T-helper 2 cell (primary cell): ENCODE measurements at places on chromosomes 6 and 20.

DNA sequence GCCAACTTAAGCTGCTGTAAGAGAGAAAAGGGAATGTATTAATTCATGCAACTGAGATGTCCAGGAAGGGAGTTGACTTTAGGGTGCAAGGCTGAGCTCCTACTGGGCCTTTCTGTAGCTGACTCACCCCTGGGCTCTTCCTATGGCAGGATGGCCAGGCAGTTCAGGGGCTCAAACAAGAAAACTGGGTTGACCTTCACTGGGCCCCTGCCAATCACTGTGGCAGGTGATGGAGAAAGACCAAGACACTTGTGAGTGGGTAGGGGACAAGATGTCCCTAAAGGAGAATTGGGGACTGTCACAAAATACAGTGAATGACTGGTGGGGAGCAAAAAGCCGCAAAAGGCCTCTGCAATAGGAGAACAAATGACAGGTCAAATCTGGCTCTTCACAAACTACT is 21.5 kb upstream of the RALGAPA2 start:
- no peak for DNase-seq

GRCh38 chr6:18501663-18502013 is 114.5 kb downstream of the RNF144B start:
- no peak for DNase-seq

GRCh38 chr6:215335-216034 is 76.8 kb upstream of the DUSP22 start:
- DNase-seq = peak; percentile 68

GRCh38 chr6:126682440-126682839 is 342.5 kb downstream of the CENPW start:
- no peak for DNase-seq

GRCh38 chr6:71745525-71745924 is 140.8 kb upstream of the RIMS1 start:
- no peak for DNase-seq

DNA sequence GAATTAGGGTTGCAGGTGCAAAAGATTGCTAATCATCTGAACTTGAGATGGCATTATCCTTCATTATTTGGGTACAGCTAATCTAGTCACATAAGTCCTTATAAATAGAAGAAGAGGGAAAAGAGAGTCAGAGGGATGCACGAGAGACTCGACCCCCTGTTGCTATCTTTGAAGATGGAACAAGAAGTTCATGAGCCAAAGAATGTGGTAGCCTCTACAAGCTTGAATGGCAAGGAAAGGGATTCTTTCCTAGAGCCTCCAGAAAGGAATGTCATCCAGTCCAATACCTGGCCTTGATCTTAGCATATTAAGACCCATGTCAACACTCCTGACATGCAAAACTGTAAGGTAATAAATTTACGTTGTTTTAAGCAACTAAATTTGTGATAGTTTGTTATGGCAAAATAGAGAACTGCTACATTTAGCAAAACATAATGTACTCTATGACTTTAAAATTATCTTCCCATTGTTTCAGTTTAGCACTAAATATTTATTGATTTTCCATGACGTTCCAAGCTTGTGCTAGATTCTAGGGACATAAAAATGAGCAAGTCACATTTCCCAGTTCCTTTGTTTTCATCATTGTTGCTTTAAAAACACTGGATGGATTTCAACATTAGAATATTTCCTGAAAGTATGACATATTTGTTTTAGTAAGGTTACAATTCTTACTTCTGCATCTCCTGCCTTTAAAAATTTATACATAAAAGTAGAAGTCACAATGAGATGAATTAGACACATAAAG is 12.7 kb downstream of the MANEA start:
- DNase-seq = no peak

GRCh38 chr6:150491811-150492172 is 107.9 kb upstream of the PLEKHG1 start:
- no peak for DNase-seq

GRCh38 chr6:165707067-165707853 is 44.2 kb upstream of the PDE10A start:
- no peak for DNase-seq

DNA sequence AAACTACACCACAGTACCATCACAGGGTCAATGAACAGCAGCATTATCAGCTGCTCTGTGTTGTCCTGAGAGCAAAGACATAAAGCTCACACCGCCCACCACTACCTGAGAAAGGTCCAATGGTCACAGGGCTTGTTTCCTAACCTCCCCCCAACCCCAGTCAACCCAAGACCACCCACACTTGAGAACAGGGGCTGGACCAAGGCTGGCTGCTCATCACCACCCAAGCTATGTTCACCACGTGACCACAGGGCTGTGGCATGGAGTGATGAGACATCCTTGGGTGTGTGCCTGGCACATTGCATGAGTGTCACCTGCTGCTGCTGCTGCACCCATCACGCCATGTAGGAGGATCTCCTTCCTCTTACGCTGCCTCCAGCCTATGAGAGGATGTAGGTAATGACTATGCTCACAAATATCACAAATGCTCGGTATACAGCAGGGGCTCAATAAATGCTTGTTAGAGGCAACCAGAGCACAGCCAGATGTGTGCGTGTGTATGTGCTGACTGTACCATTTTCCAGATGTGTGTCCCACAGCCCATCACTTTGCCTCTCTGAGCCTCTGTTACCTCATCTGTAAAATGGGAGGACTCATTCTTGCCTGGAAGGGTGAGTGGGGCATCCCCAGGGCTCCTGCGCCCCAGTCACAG is 23.3 kb upstream of the SIRPA start:
- no peak for DNase-seq

DNA sequence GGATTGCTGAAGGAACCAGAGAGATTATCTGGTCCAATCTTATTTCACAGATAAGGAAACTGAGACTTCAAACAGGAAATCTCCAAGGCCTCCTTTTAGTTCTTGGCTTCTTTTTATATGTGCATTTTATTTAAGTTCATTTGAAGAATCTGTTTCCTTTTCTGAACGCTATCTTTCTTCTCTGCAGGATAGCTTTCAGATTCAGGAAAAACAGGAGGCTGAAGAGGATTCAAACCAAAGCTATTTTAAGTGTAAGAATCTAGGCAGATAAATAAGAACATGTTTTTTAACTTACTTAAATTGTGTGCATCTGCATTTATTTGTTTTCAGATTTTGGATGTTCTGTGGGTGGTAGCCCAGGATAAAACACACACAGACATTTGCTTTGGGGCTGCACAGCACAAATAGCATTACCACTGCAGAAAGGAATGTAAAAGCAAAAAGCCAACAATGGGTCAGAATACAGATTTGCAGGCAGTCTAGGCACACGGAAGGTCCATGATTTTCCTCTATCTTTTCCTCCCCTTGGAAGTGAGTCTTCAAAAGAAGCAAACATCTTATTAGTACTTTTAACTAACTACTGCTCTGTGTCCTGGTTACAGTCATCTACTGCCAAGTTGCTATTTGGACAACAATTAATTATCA is 188.8 kb upstream of the TBX18 start:
- no peak for DNase-seq

- DNase-seq = no peak
Measured at GRCh38 chr6:114638341-114638740, 295.5 kb upstream of the HS3ST5 start.

DNA sequence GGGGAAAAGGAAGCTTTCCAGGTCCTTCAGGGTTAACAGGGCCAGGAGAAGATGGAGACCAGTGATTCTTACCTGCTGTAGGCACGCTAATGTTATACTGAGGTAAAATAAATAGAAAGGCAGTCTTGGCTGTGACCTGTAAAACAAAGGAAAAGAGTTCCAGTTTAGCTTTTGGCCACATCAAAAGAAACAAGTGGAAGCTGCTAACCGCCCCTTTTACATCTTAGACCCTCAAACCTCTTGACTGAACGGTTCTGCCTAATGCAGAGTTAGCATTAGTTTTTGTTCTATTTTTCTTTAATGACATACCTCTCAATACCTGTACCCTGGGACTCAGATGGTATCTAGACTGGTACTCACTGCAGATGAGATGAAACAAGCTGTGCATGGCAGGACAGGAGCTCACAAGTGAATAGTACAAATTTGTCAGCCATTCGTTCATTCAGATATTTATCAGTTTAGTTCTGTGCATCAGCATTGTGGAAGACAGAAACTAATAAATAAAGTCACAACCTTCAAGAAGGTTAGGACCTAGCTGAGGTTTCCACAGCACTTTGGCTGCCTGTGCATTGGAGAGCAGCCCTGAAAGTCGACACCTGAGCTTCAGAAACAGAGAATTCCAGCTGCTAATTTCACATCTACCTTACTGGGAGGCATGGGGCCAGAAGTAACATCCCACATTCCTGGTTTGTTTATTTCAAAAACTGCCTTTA is 41.0 kb downstream of the TRAM2 start:
- no peak for DNase-seq

GRCh38 chr6:39128106-39128505 is 13.1 kb upstream of the SAYSD1 start:
- DNase-seq = no peak

- no peak for DNase-seq
Measured at GRCh38 chr20:30489614-30490003, 767.9 kb upstream of the DEFB115 start.

DNA sequence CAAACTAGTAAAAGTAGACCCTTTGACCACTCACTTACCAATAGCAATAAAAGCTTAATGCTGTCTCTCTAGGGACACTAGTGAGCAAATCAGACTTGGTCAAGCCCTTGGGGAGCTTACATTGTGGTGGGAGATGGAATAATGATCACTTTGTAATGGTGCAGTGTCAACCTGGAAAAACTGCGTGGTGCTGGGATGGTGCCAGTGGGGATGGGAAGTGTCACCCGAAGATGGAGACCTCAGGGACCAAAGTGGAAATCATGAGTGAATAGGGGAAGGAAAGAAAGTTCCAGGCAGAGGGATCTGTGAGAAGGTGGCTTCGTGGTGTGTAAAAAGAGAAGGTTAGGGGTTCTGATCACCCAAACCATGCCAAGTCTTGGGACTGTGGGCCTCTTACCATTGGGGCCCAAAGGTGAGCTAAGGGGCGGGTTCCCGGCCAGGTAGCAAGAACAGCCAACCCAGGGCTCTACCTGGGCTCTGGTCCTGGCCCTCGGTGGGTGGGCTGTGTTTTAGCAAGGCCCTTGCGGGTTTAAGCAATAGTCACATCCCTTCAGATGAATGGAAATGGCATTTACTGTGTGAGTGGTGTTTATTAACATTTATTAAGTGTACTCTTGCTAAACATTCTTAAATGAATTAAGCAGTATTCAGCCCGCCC is 15.5 kb downstream of the DYNLRB1 start:
- DNase-seq = no peak

DNA sequence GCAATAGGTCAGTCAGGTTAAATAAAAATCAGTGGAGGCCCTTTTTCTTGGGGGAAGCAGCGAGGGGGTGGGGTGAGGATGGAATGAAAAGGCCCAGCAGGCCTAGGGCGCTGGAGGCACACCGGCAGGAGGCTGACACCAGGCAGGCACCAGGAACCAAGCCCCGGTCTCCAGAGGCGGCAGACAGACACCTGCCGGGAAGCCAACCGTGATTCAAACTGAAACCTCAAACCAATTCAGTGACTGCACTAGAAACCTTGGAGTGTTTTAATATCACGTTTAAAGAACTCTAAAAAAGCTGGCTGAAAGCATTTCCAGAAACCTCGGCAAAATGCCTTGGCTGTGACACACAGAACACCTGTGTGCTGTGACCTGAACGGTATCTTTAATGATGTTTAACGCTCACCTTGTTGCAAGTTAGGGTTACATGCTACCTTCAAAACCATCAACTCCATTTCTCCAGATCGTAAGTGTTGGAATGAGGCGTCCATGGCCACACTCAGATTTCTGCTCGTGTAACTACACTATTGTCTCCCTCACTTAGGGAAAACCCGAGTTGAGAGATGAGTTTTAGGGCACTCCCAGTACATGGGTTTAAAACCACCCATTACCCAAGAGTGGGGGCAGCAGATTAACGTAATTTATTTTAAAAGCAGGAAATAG is 27.2 kb downstream of the DIDO1 start:
- peak; percentile 77 for DNase-seq

DNA sequence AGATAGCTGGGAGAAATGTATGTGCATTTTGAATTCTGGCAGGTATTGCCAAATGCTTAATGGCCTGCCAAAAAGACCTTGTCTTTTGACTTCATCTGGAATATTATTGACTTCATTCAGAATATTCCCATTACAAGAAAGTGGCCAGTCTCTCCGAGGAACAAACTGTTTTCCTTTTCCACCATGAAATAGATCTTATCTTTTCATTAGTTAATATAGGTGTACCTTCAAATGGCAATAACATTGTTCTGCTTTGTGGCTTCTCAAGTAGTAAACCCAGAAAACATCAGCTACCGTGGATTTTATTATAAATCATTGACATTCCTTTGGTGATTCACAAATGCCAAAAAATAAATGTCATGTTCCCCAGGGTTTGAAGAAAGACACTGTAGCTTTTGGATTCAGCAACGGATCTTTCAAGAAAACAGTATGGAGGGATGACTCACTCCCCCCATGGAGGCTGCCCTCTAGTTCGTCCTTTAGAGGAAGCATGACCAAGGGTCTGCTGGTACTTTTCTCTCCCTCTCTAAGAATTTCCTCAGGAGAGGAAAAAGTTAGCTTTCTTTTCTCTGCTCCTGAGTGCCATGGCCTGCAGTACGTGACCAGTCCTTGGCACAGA is 1.1 kb upstream of the RNF182 start:
- no peak for DNase-seq

DNA sequence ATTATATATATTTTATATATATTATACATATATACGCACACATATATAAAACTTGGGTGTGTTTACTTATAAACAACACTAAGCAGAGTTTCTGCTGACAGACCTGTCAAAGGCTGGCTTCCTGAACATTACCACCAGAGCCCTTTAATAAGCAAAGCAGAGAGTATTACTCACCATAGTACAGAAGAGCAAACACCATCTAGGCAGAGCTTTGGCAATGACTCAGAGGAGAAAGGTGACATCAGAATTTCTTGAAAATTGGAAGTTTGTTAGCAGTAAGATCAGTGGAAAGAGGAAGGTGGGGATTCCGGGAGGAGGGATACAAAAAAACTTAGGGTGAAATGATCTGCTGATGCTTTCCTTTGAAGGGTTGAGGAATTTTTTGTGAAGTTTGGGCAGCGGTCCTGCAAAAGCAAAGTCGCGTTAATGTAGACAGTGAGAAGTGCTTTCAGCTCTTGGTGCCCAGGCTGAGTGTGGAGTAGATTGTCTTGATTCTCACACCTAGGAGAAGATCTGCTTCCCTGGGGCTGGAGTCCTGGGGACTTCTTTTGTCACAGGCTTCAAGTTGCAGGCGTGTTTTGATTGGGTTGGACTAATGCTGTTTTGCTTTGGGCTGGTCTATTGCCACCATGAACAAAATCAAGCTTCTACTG is 109.6 kb upstream of the BACH2 start:
- no peak for DNase-seq

GRCh38 chr6:35258858-35259193 is 709 bp upstream of the ZNF76 start:
- DNase-seq = no peak

GRCh38 chr6:111342913-111343312 is 140.1 kb downstream of the REV3L start:
- DNase-seq = no peak

- no peak for DNase-seq
Measured at GRCh38 chr6:1525364-1526038, 84.2 kb upstream of the FOXC1 start.
